ENCODE measurements at places on chromosomes 1 and 21.

GRCh38 chr1:185170291-185170848, 13.4 kb downstream of the SWT1 start:
- peak; percentile 69 for DNase-seq

- DNase-seq = no peak
Measured at GRCh38 chr1:185096531-185096930, 51.2 kb downstream of the RNF2 start.

DNA sequence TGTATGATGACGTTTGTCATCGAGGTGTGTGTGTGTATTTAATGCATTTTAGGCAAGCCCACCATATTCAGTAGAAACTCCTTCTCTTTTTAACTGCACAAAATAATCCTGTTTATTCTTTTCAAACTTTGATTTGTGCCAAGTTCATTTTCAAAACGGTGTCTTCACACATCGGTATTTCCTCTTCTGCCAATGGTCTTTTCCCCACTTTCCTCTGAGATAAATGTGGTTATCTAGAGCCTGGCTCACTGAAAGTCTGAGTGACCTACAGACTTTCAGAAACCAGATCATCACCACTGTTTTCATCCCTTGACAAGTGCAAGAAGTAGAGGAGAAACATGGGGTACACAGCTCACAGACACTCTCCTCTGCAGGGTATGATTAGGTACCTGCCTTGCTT, 69.4 kb downstream of the GPATCH2 start:
- DNase-seq = no peak

DNA sequence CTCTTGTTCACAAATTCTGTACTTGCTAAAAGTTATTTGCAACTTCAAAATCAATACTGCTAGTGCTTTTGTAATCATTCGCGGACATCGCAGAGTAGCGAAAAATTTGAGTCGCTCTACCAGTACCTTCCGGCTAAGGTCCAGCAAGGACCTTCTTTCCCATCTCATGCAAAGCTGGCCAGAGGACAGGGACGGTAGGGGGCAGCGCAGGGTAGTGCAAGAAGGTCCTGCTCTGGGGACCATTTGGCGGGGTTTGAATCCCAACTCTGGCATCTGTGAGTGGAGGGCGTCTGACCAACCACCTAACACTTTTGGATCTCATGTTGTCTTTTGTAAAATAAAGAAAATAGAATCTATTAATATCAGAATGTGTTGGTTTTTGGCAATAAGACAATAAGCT, 258.3 kb downstream of the SPATA17 start:
- no peak for DNase-seq

DNA sequence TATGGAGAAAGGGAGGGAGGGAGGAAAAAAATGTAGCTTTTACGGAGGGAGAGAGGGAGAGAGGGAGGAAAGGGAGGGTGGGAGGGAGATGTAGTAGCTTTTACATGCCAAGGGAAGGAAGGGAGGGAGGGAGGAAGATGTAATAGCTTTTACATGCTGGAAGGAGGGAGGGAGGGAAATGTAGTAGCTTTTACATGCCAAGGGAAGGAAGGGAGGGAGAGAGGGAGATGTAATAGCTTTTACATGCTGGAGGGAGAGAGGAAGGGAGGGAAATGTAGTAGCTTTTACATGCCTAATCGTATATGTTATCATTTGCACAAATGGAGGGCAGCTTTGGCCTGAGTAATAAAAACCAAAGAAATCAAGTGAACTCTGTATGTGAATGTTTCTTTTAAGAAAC, 35.6 kb downstream of the EEIG2 start:
- DNase-seq = no peak

DNA sequence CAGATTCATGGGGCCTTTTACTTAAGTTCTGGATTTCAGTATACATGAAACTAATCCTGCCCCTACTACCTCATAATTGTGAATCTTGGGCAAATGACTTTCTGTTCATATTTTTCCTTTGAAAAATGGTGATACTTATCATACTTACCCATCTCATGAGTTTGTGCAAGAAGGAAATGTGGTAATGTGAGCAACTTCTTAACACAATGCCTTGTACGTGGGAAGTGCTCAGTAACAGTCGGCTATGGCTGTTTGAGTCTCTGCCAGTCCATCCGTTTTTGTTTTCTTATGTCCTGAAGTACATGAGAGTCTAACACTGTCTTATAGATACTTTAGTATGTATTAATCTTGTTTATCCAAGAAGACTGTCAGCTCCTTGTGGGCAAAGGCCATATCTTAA, 86.5 kb downstream of the PATJ start:
- peak; percentile 59 for DNase-seq

- DNase-seq = no peak
Measured at GRCh38 chr1:223331301-223331700, 32.7 kb downstream of the SUSD4 start.

DNA sequence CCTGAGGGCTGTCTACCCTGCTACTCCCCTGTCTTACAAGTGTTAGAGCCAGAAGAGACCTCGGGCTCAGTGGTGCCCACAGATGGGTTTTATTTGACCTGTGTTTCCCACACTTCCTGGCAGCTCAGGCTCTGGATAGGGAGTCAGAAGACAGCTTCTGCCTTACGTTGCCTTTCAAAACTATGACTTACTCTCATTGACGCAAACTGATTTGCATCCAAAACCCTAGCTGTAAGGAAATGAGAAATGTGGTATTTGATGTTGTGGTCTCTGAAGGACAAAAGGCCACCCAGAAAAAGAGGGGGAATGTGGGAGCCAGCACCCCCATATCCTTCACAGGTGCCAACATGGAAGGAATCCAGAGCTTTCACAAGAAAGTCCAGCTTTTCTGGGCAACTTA, 180.2 kb downstream of the ATG4C start:
- DNase-seq = no peak

DNA sequence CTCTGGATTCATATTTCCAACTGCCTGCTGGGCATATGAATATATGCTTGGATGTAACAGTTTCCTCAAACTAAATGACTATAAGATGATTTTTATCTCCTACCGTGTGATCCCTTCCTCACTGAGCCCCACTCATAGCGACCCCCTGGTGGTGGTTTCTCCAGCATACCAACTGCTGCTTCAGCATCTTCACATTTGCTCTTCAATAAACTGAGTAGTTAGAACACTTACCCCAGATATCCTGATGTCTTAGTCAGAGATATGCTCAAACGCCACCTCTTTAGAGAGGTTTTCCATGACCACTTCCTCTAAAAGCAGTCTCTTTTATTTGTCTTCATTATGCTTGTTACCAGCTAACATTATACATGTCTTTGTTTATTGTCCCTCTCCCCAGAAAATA, 10.2 kb upstream of the HNRNPR start:
- peak; percentile 30 for DNase-seq

- DNase-seq = no peak
Measured at GRCh38 chr1:162023181-162023546, 505 bp downstream of the OLFML2B start.
